Stimulated activated CD8-positive, alpha-beta memory T cell treated with anti-CD3 and anti-CD28 coated beads, Interleukin-7, amount 100 ng/mL, for 1 hour (primary cell): ENCODE measurements at places on chromosomes 2 and 18.

DNA sequence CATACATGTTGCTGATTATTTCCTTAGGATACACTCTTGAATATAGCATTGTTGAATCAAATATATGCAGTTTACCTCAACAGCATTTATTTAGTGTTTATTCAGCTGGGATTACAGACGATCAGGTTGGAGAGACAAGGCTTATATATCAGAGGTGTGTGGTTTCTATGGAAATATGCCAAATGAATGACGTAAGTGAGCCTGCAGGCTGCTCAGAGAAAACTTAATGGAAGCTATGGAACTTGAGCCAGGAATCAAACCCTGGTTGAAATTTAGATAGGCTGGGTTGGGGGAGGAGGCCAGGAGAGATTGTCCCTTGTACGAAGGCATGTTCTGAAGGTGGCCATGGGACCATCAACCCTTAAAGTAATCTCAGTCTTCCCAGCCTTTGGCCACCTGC lies 79.5 kb downstream of the INPP4A start:
- no peak for DNase-seq

- DNase-seq, result no peak
These were observed 44.5 kb downstream of the TMEM131 start for GRCh38 chr2:97951155-97951680.

- no peak for DNase-seq
These were observed 124.7 kb downstream of the HDAC4 start for GRCh38 chr2:239275847-239276831.

GRCh38 chr2:145289946-145290345 lies 770.0 kb upstream of the ZEB2 start:
- DNase-seq, result no peak

DNA sequence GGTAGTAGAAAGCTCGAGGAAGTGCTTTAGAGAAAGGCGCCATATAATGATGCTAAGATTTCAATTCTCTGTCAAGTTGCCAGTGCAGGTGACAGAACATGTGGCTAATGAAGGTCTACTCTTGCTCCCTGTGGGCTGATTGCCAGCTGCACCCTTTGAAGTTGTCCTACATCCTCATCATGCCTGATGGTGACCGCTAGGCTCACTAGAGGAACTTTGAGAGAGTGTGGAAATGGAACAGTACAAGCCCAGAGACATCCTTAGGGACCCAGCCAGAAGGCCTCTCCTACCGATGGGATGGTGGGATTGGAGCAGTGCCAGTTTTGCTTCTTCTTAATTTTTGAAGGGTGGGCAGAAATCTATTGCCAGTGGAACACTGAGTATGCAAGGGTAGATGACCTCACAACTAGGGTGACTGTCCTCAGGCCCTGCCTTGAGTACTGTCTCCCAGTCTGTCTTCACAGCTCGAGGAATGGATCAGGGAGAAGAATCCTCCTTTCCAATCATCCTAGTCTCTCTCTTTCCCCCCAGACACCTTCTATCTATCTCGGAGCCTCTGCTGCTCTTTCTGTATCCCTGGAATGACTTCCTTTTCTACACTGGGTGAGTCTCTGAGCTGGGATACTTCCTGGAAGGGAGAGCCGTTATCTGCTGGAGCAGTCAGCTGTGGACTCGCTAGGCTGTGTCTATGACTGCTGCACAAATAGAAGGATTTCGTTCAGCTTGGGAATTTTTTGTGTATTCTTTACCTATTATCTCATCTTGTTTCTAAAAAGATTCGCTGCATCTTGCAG lies 33.5 kb downstream of the LGALSL start:
- no peak for DNase-seq

DNA sequence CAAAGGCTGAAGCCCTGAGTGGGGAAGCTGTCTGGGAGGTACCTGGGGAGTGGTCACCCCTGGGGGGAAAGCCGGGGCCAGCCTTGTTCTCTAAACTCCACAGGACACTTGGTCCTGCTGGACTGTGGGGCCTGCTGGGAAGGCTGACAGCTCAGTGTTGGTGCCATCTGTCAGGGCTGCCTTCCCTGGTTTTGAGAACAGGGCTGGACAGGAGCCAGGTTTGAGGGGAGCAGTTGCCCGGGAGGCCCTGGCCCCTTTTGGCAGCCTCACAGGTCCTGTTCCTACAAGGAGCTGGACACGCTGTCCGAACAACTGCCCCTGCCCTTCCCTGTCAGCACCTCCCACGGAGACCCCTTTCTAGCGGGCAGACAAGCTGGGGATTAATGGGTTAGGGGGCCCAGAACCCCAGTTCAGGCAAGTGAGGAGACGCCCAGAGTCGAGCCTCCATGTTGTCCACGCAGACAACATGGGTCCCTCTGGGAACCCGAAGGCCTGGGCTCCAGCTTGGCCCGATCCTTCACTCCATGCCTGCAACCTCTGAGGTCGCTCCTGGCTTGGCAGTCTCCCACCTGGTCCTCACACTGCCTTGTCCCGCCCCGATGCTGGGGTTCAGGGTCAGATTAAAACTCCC lies 40.8 kb downstream of the ATOH8 start:
- DNase-seq, result no peak

GRCh38 chr2:127425540-127426490 lies 7.6 kb downstream of the PROC start:
- no peak for DNase-seq

DNA sequence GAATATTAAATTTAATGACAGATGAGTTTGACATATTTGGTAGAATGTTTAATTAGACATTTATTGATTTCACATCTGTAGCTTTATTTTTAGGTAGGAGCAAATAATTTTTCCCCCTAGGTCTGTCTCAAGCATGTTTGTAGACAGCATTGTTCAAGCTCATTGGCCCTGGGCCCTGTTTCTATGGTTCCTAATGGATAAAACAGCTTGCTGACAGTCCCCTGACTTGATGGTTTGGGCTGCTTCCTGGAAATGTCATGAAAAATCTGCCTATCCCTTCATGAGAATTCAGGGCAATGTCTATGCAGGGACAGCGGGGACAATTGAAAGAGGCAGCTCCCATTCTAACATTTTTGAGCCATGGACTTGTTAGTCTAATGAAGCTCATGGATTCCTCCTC lies 14.6 kb upstream of the MEP1B start:
- no peak for DNase-seq

GRCh38 chr2:217063238-217063755 lies 203.4 kb upstream of the TNP1 start:
- DNase-seq, result no peak

DNA sequence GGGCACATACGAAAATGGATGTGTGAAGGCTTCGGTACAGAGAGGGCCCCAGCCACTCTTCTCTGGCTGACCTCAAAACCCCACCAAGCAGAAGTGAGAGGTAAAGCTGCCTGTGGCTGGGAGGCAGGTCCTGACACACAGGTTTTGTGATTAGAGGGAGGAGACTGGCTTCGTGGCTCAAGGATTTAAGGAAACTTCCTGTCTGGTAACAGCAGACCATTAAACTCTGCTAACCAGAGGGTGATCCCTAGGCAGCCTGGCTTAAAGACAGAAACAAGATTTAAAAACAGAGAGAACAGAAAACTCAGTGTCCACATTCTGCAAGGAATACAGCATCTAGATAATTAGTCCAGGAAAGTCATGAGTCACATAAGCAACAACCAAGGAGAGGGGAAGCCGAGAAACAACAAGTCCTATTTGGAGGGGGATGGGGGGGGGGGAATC lies 101.9 kb downstream of the NFATC1 start:
- no peak for DNase-seq

GRCh38 chr2:74253306-74253970 lies 55.0 kb downstream of the MTHFD2 start:
- DNase-seq, result no peak

GRCh38 chr2:8197825-8198224 lies 484.0 kb upstream of the ID2 start:
- DNase-seq, result no peak

- DNase-seq, result no peak
These were observed 137.8 kb downstream of the LNPK start for GRCh38 chr2:175864137-175864850.

- DNase-seq, result no peak
These were observed 412.3 kb upstream of the ETAA1 start for GRCh38 chr2:66984864-66985263.

DNA sequence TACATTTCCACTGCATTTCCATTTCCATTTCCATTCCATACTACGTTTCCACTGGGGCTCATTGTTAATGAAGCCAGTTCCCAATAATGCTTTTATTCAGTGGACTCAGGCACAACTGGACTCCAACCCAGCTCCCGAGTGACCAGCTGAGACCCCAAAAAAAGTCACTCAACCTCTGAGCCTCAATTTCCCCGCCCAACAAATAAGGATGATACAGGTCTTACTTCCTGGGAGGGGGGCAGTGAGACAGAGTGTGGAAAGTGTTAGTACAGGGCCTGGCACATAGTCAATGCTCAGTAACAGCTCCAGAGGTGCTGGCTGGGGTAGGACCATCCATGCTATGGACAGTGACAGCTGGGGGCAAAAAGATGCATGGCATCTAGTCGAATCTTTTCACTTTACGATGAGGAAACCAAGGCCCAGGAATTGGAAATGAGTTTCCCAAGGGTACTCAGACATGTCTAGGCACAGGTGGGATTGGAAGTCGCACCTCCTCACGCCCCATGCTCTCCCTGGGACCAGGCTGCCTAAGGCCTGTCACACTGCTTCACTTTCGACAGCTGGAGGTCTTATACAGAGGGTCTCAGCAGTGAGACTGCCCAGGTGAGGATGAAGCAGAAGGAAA lies 226.5 kb downstream of the ANAPC1 start:
- no peak for DNase-seq

DNA sequence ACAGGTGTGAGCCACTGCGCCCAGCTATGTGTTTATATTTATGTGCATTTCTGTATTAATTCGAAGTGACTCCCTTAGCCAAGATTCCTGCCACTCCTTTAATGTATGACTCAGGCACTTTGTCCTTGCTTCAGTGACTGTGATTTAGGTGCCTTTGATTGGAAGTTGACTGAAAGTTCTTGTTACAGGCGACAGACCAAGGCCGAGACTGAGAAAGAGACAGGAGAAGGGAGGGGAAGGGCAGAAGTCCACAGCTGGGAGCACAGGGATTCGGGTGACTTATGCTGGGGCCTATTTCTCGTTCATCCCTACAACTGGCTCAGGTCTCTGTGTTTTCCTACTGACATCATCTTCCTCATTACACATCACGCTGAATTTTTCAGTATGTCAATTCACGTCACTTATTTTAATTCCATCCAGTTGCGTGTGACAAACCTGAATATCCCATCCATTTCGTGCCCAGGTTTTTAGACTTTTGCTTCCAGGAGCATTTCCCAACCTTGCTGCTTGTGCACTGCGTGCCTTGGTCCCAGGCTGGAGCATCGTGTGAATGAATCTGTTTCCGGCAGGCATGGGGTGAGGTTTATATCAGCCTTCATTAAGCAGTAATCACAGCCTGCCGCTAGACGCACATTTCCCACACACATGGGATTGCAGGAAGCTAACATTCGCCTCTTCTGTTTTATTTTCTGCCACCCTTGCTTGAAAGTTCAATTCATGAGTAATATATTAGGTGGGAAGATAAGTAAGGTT lies 42.4 kb downstream of the TMEM18 start:
- DNase-seq, result no peak

- no peak for DNase-seq
These were observed 74.8 kb upstream of the ST6GAL2 start for GRCh38 chr2:106960683-106961161.

DNA sequence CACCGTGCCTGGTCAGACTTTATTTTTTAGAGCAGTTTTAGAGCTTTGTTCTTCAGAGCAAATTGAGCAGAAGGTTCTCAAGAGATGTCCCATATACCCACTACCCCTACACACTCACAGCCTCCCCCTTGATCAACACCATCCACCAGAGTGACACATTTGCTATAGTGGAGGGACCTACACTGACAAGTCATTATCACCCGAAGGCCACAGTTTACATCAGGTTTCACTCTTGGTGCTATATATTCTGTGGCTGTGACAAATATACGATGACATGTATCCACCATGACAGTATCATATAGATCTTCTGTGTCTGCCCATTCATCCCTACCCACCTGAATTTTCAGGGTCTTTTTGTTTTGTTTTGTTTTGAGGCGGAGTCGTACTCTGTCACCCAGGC lies 15.4 kb upstream of the ATP6V1C2 start:
- DNase-seq, result no peak

DNA sequence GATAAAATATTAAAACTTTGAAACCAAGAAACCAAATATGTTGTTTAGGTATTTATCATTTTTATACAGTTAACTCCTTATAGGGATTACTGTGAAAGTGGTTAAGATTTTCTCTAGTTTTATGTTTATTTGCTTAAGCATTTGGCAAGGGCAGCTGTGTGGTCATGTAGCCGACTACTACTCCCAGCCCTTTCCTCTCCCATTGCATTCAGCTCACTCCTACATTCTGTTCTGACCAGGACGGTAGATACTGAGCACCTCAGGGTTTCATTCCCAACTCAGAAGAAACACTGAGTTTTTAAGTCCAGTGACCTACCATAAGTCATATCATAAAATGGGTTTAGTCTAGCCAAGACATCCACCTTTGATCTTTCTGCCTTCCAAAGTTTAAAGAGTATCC lies 19.8 kb downstream of the FZD5 start:
- no peak for DNase-seq

- DNase-seq, result no peak
These were observed 44.6 kb downstream of the SMAD4 start for GRCh38 chr18:51074605-51075004.

- DNase-seq, result no peak
These were observed 77.2 kb upstream of the ST6GAL2 start for GRCh38 chr2:106963156-106963555.

GRCh38 chr2:146850746-146851145 lies 994.1 kb upstream of the ACVR2A start:
- no peak for DNase-seq

- no peak for DNase-seq
These were observed 33.0 kb upstream of the IER3IP1 start for GRCh38 chr18:47209171-47209570.

GRCh38 chr2:216694826-216695217 lies 527 bp downstream of the IGFBP5 start:
- no peak for DNase-seq

DNA sequence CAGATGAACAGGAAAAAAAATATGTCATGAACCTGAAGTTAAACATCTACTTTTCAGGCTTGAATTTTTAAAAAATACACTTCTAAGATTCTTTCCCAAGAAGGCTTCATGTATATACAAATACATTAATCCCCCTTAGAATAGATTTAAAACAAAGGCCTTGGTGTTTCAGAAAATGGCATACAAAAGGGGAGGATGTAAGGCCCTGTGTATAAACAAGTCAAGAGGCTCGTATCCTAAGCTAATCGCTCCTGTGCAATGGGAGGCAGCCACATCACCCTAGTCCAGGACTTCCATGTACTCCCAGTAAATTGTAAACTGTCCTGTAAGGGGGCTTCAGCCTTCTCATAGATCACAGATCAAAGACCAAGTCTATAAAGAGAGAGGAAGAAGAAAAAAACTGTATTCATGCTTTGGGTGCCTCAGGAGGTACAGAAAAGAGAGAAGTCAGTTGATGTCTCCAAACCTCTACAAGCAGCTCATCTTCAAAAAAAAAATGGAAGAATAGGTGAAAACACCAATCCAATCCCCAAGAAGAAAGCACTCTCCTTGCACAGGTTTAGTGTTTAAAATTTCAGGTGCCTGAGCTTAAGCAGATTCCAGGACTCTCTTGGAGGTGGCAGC lies 53.9 kb downstream of the ANKRD44 start:
- no peak for DNase-seq

- no peak for DNase-seq
These were observed 20.9 kb downstream of the RAB10 start for GRCh38 chr2:26054598-26055348.
